Hypothalamus (tissue), 51 donors: ENCODE measurements at places on chromosomes 2 and 18.

GRCh38 chr2:2046497-2046896 is 284.6 kb downstream of the MYT1L start:
- no peak for DNase-seq

GRCh38 chr2:216559625-216560156 is 61.0 kb downstream of the RPL37A start:
- no peak for DNase-seq

GRCh38 chr2:28300485-28301341 is 91.9 kb upstream of the FOSL2 start:
- DNase-seq, result no peak

- no peak for DNase-seq
These were observed 179.7 kb downstream of the MCFD2 start for GRCh38 chr2:46735730-46736493.

GRCh38 chr2:208254871-208255556 is at the start of gene IDH1:
Gene IDH1 (minus strand): TSS chr2:208255071. CDS start chr2:208251551, 3,520 bp downstream.
- peak; percentile 96 for DNase-seq

GRCh38 chr18:80157708-80158343 is 48.8 kb downstream of the ADNP2 start:
- peak; percentile 82 for DNase-seq

DNA sequence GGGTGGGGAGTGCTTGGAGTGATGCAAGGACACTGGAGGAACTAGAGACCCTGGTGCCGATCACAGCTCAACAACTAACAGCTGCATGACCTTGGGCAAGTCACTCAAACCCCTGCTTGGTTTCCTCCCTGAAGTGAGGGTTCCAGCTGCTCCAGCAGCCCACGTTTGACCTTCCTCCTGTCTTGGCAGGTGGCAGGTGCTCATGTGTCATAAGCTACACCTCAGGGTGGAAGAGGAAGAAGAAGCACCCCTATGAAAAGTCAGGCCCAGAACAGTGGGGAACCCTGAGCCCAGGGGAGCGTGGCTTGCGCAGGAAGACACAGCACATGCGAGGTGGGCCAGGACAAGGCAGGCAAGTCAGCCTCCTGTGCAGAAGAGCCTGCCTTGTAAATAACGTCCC is 42.4 kb downstream of the MRPL35 start:
- no peak for DNase-seq

GRCh38 chr2:101223814-101224231 is 28.9 kb upstream of the CNOT11 start:
- DNase-seq, result no peak

- DNase-seq, result no peak
These were observed 158.9 kb downstream of the CCDC148 start for GRCh38 chr2:158297606-158298005.

- no peak for DNase-seq
These were observed 62.3 kb upstream of the GREB1L start for GRCh38 chr18:21179590-21180220.

GRCh38 chr2:218722419-218722818 is 11.8 kb downstream of the TTLL4 start:
- DNase-seq, result no peak

GRCh38 chr2:234245945-234246344 is 195.4 kb downstream of the SPP2 start:
- no peak for DNase-seq

- no peak for DNase-seq
These were observed 14.5 kb downstream of the VPS4B start for GRCh38 chr18:63407734-63408133.

DNA sequence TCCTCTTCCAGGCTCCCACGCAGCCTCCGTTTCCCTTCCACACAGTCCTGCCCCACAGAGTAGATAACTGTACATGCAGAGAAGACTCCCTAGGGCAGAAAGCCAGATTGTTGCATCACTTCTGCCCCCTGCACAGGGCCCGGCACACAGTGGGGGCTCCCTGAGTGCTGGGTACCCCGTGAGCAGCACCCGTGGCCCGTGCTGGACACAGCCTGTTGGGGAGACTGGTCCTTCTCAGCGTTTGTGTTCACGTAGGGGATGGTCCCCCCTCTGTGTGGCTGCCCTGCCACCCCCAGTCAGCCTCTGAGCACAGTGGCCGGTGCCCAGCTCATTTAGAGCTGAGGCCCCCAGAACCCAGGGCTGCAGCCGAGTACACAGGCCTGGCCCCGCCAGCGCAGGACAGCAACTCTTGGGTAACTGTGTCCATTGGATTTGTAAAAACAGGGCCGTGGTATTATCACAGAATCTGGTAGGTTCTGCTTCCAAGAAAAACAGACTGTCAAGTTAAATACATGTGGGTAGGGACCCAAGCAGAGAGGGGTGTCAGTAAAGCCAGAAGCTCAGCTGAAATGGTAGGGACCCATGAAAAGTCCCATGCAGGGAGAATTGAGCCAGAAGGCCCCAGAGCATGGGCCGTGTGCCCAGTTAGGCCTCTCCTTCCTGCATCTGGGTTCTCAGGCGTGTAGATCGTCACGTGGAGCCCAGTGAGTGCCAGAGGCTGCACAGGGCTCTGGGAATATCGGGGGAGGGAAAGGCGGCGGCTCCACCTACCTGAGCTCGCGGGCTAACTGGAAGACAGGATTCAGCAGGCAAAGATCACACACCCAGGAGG is 257.3 kb downstream of the ATAD2B start:
- no peak for DNase-seq

- no peak for DNase-seq
These were observed 17.5 kb downstream of the REEP1 start for GRCh38 chr2:86319700-86320580.

DNA sequence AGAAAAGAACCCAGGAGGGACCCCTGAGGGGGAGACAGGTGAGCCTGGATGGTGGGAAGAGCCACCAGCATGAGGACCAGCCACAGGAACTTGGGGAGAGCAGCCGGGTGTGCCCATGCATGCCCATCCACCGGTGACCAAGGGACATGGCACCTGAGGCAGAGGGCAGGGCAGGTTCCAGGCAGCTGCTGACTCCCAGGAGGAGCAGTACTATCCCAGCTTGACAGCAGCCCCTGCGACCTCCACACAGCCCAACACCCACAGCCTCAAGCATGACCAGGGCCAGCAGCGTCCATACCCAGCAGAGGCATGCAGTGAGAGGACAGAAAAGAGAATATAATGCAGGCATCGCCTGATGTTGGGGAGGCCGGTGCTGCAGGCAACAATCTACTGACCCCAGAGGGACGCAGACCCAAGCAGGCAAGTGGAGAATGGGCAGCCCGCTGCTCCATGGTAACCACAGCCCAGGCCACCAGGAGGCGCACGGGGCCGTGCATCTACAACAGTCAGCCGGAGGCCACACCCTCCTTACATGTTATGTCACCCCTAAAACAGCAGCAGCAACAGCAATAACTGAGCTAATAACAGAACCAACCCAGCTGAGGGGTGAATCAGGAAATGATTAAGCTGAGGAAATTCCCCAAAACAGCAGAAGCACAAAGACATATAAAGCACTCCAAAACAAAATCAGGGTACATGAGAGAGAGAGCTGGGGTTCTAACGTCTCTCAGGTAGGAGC is 44.1 kb downstream of the ANKMY1 start:
- DNase-seq, result peak; percentile 8

DNA sequence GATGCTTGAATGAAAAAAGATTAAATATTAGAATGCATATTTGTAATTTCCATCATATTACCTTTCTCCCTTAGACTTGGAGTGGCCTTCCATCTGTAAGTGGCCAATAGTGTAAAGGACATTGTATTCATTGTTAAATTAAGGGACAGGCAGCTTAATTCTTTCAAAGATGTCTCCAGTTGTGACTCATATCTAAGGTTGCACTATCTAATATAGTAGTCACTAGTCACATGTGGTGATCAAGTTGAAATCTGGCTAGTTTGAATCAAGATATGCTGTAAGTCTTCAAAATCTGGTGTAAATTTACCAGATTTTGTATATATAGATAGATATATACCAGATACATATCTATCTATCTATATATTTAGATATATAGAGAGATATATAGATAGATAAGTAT is 52.4 kb upstream of the AGPS start:
- no peak for DNase-seq

DNA sequence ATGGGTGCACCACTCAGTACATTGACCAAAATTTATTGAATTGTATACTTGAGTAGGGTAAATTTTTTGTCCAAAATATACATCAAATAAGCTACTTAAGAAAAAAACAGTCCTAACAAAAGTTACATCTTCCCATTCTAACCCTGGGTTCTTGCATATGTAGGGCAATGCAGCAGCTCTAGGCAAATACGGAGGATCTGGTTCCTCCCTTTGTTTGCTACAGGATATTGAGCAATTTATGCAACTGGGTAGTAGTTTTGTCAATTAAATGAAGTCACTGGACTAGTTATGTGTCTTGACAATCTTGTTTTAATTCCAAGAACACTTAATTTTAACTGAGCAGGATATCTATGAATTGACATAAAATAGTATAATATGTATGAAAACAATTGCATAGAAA is 1507.2 kb upstream of the PIK3C3 start:
- no peak for DNase-seq

GRCh38 chr2:128784626-128785306 is 466.1 kb upstream of the HS6ST1 start:
- no peak for DNase-seq

- no peak for DNase-seq
These were observed 9.1 kb upstream of the UNC80 start for GRCh38 chr2:209762563-209762962.

- DNase-seq, result no peak
These were observed 379.2 kb upstream of the CELF4 start for GRCh38 chr18:37944700-37945270.

GRCh38 chr18:67618061-67618460 is 101.5 kb upstream of the DSEL start:
- no peak for DNase-seq

GRCh38 chr2:47644351-47644750 is 138.6 kb upstream of the MSH6 start:
- DNase-seq, result no peak

DNA sequence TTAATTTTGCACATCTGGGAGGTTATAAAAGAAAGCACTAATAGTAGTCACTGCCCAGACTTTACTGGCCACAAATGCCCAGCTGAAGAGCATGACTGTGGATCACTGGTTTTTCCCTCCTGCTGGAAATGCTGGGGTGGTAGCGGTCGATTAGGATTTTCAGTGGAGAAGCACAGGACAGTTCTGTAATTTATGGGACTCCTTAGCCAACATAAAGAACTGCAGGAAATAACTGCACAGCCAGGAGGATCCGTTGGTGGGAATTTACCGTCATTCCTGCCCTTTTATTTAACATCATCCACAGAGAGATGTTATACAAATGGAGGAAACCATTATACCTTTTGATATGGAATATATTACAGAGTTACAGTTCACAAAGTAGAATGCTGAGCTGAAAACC is 61.5 kb downstream of the TNFRSF11A start:
- DNase-seq, result no peak

- no peak for DNase-seq
These were observed 893 bp downstream of the CAVIN2 start for GRCh38 chr2:191845876-191846514.

DNA sequence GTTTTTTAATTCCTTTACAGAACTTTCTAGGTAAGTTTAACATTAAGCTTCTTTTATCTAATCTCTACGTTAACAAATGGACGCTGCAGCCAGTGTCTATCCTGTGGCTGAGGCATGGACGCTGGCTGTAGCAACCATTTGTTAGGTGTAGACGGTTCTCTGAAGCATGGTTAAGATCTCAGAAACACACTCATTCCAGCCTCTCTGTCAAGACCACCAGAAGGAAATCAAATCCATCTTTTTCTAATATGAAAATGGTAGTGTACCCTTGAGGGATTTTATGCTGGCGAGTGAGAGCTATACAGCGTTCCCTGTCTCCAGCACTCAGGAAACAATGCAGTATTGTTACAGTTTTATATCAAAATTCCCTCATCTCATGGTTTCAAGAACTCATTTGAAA is 78.0 kb downstream of the DTNB start:
- no peak for DNase-seq

DNA sequence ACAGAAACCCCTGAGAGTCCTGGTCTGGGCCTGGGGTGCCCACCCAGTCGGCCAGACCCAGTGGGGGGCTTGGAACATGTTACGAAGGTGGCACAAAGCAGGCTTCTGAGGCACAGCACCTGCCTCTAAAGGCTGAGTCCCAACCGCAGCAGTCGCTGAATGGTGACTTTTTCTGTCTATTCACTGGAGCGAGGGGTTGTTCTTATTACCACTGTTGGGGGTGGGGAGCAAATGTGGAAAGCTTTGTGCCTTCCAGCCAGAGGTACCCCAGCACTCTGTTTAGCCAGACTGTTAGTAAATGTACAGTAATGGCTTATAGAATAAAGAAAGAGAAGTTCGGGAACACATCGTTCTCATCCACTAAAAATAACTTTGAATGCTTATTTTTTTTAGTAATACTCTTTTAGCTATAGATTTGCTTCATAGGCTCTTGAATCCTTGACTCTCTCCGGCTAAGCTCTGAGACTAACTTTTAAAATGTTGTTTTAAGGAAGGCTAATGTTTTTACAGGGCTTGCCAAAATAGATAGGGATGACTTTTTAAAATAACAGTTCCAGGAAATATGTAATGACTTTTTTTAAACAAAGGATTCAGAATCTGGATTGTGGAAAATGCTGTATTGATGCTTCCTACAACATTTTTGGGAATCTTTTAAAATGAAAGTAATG is 23.4 kb upstream of the PTPN2 start:
- no peak for DNase-seq

DNA sequence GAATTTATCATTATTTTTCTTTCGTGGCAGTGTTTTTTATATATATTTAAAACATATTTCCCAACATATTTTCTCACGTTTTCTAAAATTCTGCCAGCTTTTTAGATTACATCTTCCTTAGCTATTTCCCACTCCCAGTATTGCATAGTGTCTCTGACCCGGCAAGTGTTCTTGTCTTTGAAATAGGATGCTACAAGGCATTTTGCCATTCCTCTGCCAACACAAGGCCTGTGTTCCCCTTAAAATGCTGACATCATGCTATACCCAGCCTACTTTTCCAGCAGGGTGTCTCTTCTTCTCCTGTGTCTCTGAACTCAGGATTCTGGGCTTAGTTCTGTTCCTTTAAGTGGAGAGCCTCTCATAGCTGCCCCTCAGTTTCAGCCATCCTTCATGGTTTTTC is 115.2 kb downstream of the DIS3L2 start:
- DNase-seq, result no peak

- no peak for DNase-seq
These were observed 113.9 kb downstream of the MREG start for GRCh38 chr2:215899141-215900074.

- DNase-seq, result no peak
These were observed 13.7 kb upstream of the KIF5C start for GRCh38 chr2:148861367-148861766.
